ENCODE measurements at places on chromosomes 5 and 9.

- no peak for DNase-seq
Measured at GRCh38 chr5:158874792-158875191, 224.9 kb downstream of the EBF1 start.

DNA sequence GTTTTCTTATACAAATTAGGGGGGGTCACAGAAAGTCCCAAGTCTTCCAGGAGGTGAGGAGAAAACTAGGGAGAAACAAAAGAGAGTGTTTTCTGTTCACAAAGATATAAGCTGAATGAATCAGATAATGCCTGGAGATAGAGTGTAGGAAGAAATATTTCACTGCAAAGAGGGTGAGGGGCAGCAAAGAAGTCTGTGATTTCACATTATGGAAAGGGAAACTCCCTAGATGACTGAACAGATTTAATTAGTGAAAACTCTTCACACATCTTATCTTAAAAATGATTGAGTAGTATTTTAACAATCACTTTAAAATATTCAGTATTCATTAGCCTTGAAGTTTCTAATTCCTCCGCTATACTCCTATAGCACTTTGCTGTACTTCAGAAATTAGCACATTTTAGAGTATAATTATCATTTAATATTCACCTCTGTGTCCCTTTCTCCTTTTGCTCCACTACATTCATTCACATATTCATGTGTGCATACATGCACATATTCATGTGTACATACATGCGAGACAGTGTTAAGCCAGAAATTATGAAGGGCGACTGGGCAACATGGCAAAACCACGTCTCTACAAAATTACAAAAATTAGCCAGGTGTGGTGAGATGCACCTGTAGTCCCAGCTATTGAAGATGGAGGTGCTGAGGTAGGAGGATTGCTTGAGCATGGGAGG lies 332.2 kb downstream of the HTR1A start:
- DNase-seq: no peak

GRCh38 chr5:15183520-15183919 lies 311.9 kb upstream of the ANKH start:
- peak; percentile 30 for DNase-seq

DNA sequence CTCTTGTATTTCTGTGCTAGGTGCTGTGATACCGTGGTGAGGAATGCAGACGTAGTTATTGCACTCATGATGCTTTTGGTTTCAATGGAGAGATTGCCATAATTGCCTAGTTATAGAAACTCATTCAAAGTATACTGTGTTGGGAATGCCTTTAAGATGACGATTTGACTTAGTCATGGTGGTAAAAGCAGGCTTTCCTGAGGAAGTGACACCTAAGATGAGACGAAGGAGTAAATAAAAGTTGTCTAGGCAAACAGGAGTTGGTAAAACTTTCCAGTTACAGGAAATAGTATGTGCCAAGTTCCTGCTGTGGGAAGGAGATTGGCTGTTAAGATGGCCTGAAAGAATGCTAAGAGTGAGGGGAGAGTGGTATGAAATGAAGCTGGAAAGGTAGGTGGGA lies 48.1 kb downstream of the FOCAD start:
- peak; percentile 93 for DNase-seq

DNA sequence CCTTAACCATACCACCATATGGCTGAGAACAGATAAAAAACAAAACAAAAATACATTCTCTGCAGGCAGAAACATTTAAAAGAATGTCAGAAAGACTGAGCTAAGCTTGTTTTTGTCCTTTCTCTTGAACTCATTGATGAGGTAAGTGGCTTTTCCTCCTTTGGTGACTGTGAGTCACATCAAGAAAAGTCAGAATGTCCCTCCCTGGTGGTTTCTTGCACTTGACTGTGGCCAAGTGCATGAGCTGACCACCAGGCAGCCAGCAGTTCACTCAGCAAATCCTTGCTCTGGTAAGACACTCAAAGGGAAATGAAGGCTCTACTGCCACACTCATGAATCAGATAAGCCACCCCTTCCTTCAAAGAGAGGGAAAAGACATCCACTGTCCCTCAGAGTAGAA lies 970.9 kb downstream of the TAF11L14 start:
- no peak for DNase-seq

GRCh38 chr5:7941692-7942091 lies 72.7 kb downstream of the MTRR start:
- DNase-seq: no peak

GRCh38 chr5:169649486-169649885 lies 12.4 kb downstream of the DOCK2 start:
- DNase-seq: no peak

GRCh38 chr5:137144656-137145055 lies 354.5 kb downstream of the SPOCK1 start:
- DNase-seq: no peak

- DNase-seq: no peak
Measured at GRCh38 chr5:118009741-118010297, 978.5 kb downstream of the DTWD2 start.

DNA sequence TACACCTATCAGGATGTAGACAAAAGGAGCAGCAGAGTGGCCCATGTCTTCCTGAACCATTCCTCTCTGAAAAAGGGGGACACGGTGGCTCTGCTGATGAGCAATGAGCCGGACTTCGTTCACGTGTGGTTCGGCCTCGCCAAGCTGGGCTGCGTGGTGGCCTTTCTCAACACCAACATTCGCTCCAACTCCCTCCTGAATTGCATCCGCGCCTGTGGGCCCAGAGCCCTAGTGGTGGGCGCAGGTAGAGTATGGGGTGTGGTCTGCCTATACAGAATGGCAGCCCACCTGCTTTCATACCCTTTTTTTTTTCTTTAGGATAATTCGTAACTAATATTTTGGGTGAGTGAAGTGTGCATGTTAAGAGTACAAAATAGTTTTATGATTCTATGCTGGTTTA lies 1.1 kb downstream of the SLC27A6 start:
- DNase-seq: no peak

DNA sequence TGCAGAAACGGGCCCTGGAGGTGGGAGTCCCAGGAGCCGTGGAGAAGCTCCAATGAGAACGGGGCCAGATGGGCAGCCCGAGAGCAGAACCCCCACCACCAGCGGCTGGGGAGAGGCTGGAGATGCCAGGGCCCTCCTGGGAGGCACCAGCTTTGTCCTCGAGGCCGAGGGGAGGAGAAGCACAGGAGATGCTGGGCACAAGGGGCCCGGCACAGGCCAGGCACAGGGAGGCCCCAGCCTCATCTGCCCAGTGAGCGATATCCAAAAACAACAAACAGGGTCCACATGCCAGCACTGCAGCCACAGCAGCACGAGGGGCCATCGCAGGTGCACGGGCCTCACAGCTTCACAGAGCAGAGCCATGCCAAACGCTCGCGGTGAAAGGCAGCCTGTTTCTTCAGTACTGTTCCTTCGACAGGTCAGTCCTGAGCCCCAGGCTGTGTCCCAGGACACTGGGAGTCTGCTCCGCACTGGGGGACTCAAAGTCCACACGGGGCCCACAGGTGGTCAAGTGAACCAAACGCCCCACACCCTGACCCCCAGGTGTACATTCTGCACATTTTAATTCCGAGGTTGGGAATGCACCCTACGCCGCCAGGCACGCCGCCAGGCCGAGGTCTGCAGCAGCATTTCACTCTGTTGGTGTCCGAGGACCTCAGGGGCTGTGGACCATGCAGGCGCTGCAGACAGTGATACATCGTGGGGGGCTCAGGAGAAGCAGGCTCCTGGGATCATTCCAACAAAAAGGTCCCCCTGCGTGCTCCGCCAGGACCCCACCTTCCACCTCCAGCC lies 9.5 kb downstream of the LPCAT1 start:
- no peak for DNase-seq

- no peak for DNase-seq
Measured at GRCh38 chr5:171871711-171872110, 86.1 kb downstream of the SMIM23 start.

- no peak for DNase-seq
Measured at GRCh38 chr9:24936117-24936516, 390.4 kb upstream of the IZUMO3 start.

DNA sequence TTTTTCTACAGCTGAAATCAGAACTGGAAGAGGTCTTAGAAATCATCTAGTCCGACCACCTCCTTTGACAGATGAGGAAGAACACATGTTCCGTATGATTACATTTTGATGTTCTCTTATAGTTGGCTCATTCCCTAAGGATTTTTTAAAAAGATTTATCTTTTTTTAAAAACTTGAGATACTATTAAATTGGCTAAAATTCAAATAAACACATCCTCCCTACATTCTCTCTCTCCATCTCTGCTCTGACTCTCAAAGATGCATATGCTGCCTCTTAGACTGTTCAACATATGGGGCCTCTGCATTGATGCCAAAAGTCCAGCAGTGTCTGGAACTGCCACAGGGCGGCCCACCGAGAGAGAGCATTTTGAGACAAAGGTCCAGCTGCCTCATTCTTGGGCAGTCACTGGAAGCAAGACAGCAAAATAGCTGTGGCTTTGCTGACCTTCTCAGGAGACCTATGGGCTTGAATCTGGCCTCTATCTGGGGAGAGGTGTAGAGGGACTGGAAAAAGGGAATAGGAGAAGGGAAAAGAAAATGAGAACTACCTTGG lies 12.8 kb upstream of the TSSK1B start:
- no peak for DNase-seq

- DNase-seq: no peak
Measured at GRCh38 chr9:75139201-75139600, 50.9 kb downstream of the OSTF1 start.

DNA sequence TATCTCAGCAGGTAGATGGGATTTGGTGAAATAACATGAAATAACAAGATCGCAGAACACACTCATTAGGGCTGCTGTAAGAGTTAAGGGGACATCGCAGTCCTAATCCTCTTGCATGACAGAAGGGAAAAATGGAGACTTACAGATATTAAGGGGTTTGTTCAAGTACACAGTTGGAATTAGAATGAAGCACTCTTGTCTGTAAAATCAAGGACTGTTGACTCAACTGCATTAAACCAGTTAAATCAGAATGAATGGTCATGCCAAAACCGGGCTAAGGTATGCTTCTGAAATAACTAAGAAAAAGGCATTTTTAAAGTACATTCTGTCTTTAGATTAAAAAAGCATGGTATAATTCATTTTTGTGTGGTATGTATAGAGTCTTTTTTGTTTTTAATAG lies 95.9 kb downstream of the FBXL7 start:
- DNase-seq: no peak

GRCh38 chr5:169876386-169876785 lies 103.9 kb downstream of the INSYN2B start:
- DNase-seq: peak; percentile 72

DNA sequence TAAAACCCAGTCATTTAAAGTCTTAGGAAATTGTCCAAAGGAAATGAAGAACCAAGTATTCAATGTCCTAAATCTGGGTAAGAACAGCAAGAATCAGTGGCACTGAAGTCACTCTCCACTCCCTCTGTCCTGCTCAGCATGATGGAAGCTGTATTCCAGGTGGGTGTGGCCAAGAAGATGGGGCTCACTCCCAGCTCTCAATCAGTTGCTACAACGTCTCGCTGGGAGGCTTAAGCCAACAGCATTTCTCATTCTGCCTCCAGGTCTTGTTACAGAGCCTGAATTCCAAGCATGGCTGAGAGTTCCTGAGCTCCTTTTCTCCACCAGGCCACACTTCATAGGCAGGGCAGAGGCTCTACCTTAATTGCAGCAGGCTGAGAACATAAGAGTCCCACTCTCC lies 41.2 kb upstream of the TRIO start:
- peak; percentile 80 for DNase-seq

GRCh38 chr9:119086590-119086989 lies 282.6 kb downstream of the BRINP1 start:
- DNase-seq: no peak

Measured in iris pigment epithelial cell (primary cell).